ENCODE measurements at places on chromosomes 13 and 19. TPM values are rescaled to one million over a fixed set of nuclear protein-coding genes. Genes with fewer than 3 reads are reported as not detected.

DNA sequence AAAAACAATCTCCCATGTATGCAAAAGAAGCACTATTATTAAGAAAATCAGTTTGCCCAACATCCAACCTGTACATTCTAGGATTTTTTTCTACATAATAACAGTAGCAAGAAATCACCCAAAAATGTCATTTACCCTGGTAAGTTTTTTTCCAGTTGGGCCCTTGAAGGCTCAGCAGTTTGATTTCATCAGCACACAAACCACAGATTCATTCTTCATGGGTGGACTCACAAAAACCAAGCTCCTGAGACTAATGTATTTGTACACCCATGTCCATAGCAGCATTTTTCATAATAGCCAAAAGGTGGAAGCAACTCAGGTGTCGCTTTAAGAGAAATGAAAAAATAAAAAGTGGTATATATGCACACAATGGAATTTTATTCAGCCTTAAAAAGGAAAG, 210.1 kb downstream of the TBC1D4 start:
- DNase-seq: no peak

GRCh38 chr13:42064259-42064658, 15.8 kb downstream of the DGKH start:
- DNase-seq: no peak

- DNase-seq: no peak
These were observed 73.7 kb downstream of the LACC1 start for GRCh38 chr13:43953370-43953769.

GRCh38 chr13:45512098-45512496, 47.4 kb downstream of the COG3 start:
- no peak for DNase-seq

DNA sequence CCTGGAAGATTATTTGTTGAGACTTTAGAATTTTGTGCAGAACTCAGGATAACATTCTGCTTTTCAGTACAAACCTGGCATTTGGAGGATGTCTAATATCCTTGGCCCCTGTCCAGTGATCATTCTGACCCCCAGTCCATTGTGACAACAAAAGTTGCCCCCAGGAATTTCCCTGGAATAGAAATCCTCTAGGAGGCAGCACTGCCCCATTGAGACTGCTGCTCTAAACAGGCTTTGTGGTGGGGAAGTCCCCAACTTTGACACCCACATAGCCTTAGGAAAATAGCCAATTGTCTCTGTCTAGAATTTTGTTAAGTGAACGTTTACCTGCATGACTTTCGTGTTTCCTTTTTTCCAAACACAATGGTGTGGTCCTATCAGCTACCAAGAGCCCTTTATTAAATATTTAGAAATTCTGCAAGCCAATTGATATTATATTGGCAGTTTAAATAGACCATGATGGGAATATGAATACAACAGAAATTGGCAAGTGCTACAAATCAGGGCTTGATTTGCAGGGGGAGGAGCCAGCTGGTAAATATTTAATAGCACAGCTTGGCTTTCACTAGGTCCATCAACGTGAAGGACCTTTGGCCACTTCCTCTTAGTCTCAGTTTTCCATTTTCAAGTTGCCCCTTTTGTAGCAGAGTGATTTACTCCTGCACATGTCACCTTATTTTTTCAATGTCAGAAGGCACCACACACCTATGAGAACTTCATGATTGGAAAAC, 451.7 kb downstream of the EFNB2 start:
- no peak for DNase-seq

DNA sequence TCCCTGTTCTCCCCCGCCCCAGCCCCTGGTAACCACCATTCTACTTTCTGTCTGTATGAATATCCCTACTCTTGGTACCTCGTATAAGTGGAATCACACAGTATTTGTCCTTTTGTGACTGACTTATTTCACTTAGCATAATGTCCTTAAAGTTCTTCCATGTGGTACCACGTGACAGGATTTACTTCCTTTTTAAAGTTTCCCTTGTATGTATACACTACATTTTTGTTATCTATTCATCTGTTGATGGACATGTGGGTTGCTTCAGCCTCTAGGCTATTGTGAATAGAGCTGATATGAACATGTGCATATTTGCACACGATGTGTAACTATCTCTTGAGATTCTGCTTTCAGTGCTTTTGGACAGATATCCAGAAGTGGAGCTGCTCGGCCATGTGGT, 59.6 kb upstream of the GJB6 start:
- no peak for DNase-seq

CYP2A7 gene
- total RNA-seq: not detected

CFAP97D2 gene
- total RNA-seq: not detected

TDRD3 gene
- total RNA-seq: 34.5 TPM

HCN2 gene
- 4.3 TPM for total RNA-seq
